ENCODE measurements at places on chromosomes 5 and 9.

GRCh38 chr9:113618836-113619490, 155.4 kb downstream of the RGS3 start:
- DNase-seq, result no peak

- no peak for DNase-seq
Observed at GRCh38 chr9:130989391-130989790, 19.6 kb upstream of the LAMC3 start.

GRCh38 chr5:139925650-139926640, 117.2 kb downstream of the NRG2 start:
- DNase-seq, result no peak

GRCh38 chr9:70760228-70760627, 345.8 kb upstream of the KLF9 start:
- DNase-seq, result no peak

GRCh38 chr9:132575005-132575609, 7.3 kb upstream of the BARHL1 start:
- DNase-seq, result peak; percentile 64

- DNase-seq, result peak; percentile 46
Observed at GRCh38 chr5:173513521-173513991, 102.9 kb downstream of the BOD1 start.

- DNase-seq, result peak; percentile 42
Observed at GRCh38 chr5:90866333-90866732, 307.7 kb downstream of the ADGRV1 start.

GRCh38 chr5:107868650-107869409, 198.1 kb upstream of the EFNA5 start:
- DNase-seq, result no peak

DNA sequence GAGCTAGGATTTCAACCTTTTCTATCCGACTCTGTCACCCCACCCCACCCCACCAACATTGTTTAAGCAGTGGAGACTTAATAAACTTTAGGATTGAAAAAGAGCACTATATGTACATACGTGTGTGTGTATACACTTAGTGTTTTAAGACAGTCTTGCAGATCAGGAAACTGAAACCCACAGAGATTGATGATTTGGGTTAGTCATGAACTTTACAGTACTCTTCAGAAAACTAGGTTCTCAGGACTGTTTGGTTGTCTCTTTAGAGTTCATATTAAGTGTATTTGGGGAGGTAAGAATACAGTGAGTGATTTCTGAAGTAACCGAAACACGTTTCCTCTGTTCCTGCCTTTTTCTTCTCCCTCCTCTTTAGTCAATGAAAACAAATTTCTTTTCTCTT, 1043.1 kb downstream of the TLE1 start:
- DNase-seq, result no peak

DNA sequence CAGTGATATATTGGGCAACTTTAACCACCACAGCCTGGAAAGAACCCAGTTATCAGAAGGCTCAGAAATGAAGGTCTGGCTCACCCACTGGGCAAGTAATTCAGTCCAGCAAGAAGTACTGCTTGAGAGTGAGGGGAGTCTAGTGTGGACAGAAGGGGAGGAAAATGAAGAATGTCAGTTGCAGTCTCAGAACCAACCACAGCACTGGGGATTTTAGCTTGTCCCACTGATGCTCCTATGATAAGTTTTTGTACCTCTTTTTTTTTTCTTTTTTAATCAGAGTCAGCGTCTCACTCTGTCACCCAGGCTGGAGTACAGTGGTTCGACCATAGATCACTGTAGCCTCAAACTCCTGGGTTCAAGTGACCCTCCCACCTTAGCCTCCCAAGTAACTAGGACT, 9.4 kb upstream of the CD72 start:
- no peak for DNase-seq

GRCh38 chr9:1216532-1216931, 166.4 kb downstream of the DMRT2 start:
- DNase-seq, result no peak

- DNase-seq, result peak; percentile 68
Observed at GRCh38 chr5:154740957-154741356, 14.2 kb upstream of the LARP1 start.

DNA sequence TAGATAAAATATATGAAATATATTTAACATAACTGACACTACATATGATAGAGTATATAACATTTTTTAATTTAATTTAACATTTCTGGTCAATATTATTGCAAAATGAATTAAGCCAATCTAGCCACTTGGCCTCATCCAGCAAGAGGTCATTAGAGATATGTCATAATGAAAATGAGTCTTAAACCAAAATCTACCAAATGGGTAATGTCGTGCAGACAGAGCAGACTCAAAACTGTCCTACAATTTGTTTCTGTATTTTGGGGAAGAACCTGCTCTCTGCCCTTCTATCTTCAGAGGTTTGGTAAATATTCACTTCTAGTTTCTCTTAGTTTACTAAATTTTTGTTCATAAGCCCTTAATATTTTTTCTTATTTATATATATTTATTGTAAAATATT, 61.4 kb downstream of the ARHGEF28 start:
- no peak for DNase-seq

DNA sequence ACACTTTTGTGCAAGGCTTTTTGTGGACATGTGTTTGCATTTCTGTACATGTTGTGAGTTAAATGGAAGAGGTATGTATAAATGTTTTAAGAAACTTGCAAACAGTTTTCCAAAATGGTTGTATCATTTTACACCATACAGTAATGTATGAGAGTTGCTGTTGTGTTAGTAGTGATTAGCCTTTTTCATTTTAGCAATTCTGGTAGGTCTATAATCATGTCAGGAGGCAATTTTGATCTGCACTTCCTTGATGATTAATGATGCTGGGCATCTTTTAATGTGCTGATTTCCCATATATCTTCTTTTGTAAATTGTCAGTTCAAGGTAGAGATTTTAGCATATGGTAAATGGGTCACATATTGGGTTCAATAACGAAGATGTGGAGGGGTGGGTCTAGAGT, 87.3 kb downstream of the ANKRD18B start:
- no peak for DNase-seq

- DNase-seq, result no peak
Observed at GRCh38 chr5:179113143-179113530, 53.0 kb downstream of the ZNF354C start.

DNA sequence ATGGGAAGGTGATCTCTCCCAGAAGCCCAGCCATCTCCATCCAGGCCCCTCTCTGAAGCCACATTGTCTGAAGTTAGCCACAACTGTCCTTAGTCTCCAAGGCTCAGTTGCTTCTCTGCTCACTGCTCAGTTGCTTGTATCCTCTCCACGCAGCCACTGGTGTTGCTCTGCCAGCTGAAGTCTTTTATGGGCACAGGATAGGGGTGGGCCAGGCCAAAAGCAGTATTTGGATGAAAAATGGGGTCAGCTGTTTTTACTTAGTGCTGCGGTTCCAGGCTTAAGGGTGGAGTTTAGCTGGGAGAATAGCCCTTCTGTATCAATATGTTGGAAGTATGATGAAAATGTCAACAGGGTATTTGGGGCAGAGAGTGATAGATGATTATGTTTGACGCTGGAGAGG, 168.8 kb upstream of the PPP1R2B start:
- DNase-seq, result no peak

- no peak for DNase-seq
Observed at GRCh38 chr5:178399701-178400095, 167.1 kb upstream of the PHYKPL start.

GRCh38 chr9:13873203-13873602, 440.7 kb downstream of the NFIB start:
- no peak for DNase-seq

DNA sequence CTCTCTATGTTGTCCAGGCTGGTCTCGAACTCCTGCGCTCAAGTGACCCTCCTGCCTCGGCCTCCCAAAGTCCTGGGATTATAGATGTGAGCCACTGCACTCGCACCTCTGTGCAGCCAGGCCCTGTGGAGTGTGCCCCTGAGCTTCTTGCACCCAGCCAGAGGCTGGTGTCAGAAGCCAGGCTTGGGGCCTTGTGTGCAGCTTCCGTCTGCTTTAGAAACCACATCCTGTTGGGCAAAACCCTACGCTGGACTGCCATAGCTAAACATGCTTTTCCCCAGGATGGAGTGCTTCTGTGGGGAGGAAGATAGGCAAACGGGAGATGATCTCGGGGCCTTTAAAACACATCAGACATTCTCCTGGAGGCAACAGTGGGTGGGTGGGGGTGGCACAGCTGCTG, 40.1 kb downstream of the PRRT1B start:
- peak; percentile 59 for DNase-seq

DNA sequence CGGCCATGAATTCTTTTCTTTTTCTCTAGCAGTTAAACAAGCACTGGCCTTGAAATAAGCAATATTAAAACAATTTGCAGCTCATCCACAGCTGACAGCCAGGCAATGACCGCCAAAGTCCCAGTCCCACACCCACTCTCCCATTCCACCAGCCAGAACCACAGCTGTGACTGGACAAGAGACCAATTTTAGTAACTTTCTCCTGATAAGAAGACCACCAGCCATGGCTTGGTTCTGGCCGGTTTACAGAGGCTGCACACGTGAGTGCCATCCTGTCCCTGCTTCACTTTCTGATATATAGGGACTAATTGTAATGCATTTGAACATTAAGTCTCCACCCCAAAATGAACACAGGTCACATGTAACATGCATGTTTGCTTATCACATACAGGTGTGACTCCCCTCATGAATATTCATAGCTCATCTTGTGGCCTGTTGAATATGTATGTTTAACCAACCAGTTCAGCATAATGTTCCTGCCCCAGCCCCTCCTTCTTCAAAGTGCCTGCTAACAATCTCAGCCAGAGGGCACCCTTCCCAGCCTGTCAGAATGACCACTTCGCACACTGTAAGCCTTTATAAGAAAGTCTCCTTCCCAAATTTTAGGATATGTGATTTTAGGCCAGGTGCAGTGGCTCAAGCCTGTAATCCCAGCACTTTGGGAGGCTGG, 23.9 kb upstream of the FANCC start:
- DNase-seq, result peak; percentile 25

DNA sequence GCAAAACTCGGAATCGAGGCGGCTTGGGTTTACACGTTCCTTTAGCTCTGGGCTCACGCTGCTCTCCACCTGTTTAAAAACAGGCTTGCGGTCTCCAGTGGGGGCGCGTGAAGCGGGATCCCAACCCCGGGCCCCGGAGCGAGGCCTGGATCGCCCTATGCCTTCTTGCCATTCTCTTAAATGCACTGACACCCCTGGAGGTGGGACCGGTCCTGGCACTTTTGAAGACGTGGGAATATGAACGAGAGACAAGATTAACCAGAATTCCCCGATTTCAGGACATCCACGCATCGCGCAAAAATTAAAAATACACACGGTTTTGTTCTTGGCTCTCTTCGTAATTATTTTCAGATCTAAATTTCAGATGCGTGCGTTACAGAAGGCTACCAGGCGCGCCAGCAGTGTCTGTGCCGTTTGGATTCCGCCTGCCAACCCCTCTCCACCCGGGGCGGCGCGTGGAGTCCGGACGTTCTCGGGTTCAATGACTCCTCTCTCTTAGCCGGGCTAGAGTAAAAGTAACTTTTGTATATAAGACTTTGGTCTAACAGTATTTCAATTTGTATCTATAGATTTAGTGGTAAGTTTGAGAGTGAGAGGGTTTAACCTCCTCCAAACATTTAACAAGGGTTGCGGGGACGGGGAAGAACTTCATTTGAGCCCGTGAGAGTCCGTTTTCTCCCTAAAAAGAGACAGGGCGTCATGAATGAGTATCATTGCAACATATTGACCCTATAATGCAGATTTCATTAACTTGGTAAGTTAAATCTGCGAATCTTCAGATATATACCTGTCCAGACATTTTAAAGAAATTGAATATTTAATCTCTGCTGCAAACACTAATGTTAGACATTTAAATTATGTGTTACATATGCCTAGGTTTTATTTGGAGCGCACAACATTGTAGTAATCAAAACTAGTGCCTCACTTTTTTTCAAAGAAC, 3.8 kb downstream of the FOXD1 start:
- no peak for DNase-seq

DNA sequence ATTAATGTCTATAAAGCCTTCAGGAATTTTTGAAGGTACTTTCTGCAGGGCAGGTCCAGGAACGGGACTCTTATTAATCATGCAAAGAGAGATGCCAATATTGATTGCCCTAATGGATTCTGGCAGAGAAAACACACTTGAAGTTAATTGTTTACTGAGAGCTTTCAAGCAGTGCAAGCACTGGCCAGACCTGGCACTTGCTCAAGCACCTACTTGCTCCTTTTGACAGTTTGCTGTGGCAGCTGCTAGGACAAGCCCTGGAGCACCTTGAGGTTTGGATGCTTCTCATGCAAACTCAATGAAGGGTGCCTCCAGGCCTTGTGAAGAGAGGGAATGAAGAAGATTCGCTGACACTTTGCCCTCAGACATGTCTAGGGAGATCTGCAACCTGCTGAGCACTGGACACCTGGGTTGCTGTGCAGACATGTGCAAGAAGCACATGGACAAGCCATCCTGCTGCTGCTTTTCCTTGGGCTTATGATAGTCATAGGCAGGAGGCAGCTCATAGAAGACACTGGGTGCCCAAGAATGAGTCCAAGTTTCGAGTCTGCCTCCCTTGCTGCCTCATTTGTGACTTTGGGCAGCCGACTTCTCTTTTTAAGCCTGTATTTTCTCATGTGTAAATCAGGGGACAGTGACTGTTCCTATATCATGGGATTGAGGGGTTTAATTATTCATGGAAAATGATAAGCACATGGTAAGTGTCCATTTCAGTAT, 88.8 kb upstream of the EQTN start:
- no peak for DNase-seq

DNA sequence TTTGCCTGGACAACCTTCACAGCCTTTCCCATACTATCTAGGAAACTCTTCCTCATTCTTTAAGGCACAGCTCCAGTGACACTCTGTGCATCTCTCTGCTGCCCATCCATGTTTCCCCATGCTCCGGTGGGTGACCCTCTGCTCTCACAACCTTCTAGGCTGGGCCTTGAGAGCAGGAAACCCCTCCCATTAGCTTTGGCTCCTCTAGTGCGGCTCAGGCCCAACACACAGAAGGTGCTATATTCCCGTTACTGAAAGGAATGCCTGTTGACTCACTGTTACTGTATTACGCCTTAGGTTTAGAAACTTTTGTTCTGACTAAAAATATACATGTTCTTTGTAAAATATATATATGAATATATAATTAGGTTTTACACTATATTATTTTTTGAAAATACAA, 8.1 kb upstream of the CCL28 start:
- peak; percentile 31 for DNase-seq

GRCh38 chr5:20609126-20609525, 621.1 kb upstream of the CDH18 start:
- DNase-seq, result no peak

DNA sequence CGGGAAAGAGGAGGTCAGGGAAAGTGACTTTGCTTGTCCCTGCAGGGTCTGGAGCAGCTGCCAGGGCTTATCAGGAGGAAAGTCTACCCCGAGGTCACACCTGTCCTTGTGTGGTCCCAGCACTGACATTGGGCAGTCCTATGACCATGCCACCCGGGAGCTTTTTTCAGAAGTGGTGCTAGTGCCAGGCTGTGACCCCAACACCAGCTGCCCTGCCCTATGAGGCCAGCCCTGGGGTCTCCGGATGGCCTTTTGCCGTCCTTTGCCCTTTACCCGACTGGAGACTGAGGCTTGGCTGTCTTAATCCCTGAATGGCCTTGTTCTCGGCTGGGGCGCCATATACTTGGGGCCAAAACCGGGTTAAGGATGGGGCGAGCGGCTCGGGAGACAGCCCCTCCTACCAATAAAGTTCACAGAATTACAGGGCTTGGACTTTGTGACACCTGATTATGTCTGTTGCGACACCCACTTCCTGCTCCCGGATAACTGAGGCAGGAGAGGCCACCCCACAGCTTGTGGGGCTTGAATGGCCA, 22.2 kb upstream of the SLC9A3 start:
- DNase-seq, result no peak

- DNase-seq, result peak; percentile 34
Observed at GRCh38 chr5:179378441-179379271, 33.4 kb upstream of the ADAMTS2 start.

GRCh38 chr9:137077758-137078693, 709 bp downstream of the UAP1L1 start:
- DNase-seq, result no peak
